Heart left ventricle (tissue), 16 donors: ENCODE measurements at places on chromosomes 7 and 10. TPM values are rescaled to one million over a fixed set of nuclear protein-coding genes. Genes with fewer than 3 reads are reported as not detected.

The KCTD7 gene
- polyA plus RNA-seq, result 5.8 TPM

The PRSS37 gene
- not detected for polyA plus RNA-seq

The DMBT1 gene
- polyA plus RNA-seq, result 0.30 TPM

DNA sequence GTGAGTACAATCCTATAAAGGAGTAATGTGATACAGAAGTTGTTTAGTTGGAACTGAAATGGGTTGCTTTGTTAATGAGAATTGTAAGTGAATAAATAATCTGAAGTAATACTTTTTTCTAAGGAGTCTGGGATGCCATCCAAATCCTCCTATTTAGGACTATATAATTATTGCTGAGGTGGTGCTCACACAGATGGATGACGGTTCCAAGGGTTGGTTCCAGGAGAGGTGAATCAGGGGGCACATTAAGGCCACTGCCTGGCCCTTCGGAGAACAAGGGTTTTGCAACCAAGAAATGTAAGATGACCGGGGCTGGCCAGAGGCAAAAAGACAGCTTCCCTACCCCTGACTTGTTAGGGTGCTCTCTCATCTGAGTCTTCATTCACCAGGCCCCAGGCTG lies 352.7 kb downstream of the PHTF2 start:
- DNase-seq, result no peak

- no peak for DNase-seq
Observed at GRCh38 chr7:127755521-127755920, 103.5 kb downstream of the SND1 start.

- no peak for DNase-seq
Observed at GRCh38 chr7:99824091-99824490, 3.7 kb upstream of the CYP3A43 start.

GRCh38 chr7:137978464-137979237 lies 23.2 kb downstream of the CREB3L2 start:
- no peak for DNase-seq

DNA sequence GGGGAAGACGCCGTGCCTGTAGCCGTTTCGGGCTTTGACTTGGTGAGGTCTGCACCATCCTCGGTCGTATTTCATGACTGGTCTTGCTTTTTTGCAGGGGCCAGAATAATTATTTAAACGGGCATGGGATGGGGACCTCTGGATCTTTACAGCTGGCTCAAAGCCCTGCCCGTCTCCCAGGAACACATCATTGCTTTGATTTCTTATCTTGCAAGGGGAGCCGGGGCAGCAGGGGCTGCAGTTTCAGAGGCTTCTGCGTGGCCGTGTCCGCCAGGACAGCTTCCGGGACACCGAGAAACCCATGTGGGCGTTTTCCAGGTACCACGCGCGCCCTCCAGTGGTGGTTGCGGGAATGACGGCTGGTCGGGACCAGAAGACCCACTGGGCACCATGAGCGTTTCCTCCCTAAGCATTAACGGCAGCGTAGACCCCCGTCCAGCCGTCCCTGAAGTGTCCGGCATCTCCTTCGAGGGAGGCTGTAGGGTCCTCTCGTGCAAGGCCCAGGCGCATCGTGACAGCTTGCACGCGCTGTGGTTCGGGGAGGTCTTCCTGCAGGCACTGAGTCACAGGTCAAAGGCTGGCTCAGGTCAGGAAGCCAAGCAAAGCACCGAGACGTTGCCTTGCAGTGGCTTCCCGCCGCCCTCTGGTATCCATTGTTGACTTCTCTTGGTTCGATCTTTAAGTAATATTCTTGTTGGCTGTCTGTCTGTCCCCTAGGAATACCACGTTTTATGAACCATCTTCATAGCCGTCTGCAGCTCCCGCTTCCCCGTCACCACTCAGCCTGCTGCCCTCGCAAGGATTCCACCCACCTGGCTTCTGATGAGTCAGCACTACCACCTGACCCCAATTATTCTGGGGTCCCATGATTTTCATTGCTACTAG lies 16.2 kb upstream of the ZFAND2A start:
- DNase-seq, result peak; percentile 84

GRCh38 chr10:6505300-6505699 lies 74.8 kb downstream of the PRKCQ start:
- no peak for DNase-seq
